ENCODE measurements at places on chromosomes 5 and 9. TPM values are rescaled to one million over a fixed set of nuclear protein-coding genes. Genes with fewer than 3 reads are reported as not detected.

The LRRC70 gene
- 2.8 TPM for total RNA-seq

The PCDHGA2 gene
- total RNA-seq, result 0.41 TPM

The IPO11 gene
- 18.5 TPM for total RNA-seq

The OR1L8 gene
- 0.19 TPM for total RNA-seq

The ACER2 gene
- 5.3 TPM for total RNA-seq

The ARHGEF28 gene
- 11.6 TPM for total RNA-seq

The MARCHF11 gene
- not detected for total RNA-seq

The PCDHB12 gene
- 0.67 TPM for total RNA-seq

The ENHO gene
- 1.5 TPM for total RNA-seq

The PIP5K1B gene
- 60.0 TPM for total RNA-seq

The CATSPER3 gene
- 1.5 TPM for total RNA-seq

The ADRB2 gene
- total RNA-seq, result 3.1 TPM

The B4GALT7 gene
- total RNA-seq, result 21.5 TPM

Measured in mucosa of descending colon (tissue), 3 donors.